ENCODE measurements at places on chromosomes 6 and 20. TPM values are rescaled to one million over a fixed set of nuclear protein-coding genes. Genes with fewer than 3 reads are reported as not detected.

Gene ZNF133
- total RNA-seq, result 6.1 TPM

Gene GPR63
- total RNA-seq, result 0.06 TPM

Gene CCN6
- not detected for total RNA-seq

Gene SLC24A3
- total RNA-seq, result 0.39 TPM

Gene C6orf15
- total RNA-seq, result not detected

Gene GNAS-AS1
- not detected for total RNA-seq

Gene TGM2
- total RNA-seq, result 940 TPM

Gene RSPH4A
- not detected for total RNA-seq

Gene SYNGAP1
- total RNA-seq, result 2.4 TPM

Gene MOG
- total RNA-seq, result not detected

DNA sequence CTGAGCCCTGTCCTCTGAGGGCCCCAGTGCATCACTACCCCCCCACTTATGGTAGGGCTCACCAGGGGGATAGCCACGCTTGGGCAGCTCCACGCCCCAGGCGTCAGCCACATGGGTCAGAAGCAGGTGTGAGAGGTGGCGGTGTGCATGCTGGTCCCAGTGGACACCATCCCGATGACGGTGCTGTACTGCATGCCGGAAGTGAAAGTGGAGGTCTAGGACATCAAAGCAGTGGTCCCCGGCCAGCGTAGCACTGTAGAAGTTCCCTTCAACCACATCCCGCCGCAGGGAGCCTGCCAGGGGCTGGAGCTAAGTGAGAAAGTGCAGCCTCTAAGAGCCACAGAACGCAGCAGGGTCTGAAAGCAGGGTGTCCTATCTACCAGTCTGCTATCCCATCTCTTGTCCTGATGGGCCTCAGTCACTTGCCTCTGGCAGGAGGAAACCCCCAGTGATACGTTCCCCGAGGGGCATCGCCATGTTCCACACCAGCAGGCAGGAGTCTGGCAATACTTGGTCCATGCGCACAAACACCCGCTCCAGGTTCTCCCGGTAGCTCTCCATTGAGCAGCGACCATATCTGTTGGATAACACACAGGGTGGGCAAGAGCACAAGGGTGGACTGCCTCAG, 2.2 kb downstream of the PCED1A start:
- no peak overlapping the region for H3K4me3 ChIP-seq
- no peaks in the 10 kb centered on the region for H3K36me3 ChIP-seq
- H3K27ac ChIP-seq, result no peak overlapping the region

GRCh38 chr6:35191889-35192288, 21.9 kb upstream of the SCUBE3 start:
- H3K4me3 ChIP-seq, result no peak overlapping the region
- no peak for DNase-seq
- H3K27ac ChIP-seq, result no peak overlapping the region
- H3K27me3 ChIP-seq, result no peaks in the 10 kb centered on the region

GRCh38 chr6:92893741-92894140, 525.6 kb downstream of the EPHA7 start:
- no peak overlapping the region for H3K27ac ChIP-seq
- H3K27me3 ChIP-seq, result no peaks in the 10 kb centered on the region
- no peaks in the 10 kb centered on the region for H3K4me1 ChIP-seq
- no peak for DNase-seq

GRCh38 chr6:168303982-168304751, 15.4 kb downstream of the DACT2 start:
- no peaks in the 10 kb centered on the region for H3K36me3 ChIP-seq
- H3K27me3 ChIP-seq, result no peaks in the 10 kb centered on the region

- DNase-seq, result no peak
- no peak overlapping the region for H3K27ac ChIP-seq
- no peaks in the 10 kb centered on the region for H3K4me1 ChIP-seq
- H3K36me3 ChIP-seq, result no peaks in the 10 kb centered on the region
- no peak overlapping the region for H3K4me3 ChIP-seq
These were observed 48.9 kb upstream of the SNAP25 start for GRCh38 chr20:10169752-10170151.

DNA sequence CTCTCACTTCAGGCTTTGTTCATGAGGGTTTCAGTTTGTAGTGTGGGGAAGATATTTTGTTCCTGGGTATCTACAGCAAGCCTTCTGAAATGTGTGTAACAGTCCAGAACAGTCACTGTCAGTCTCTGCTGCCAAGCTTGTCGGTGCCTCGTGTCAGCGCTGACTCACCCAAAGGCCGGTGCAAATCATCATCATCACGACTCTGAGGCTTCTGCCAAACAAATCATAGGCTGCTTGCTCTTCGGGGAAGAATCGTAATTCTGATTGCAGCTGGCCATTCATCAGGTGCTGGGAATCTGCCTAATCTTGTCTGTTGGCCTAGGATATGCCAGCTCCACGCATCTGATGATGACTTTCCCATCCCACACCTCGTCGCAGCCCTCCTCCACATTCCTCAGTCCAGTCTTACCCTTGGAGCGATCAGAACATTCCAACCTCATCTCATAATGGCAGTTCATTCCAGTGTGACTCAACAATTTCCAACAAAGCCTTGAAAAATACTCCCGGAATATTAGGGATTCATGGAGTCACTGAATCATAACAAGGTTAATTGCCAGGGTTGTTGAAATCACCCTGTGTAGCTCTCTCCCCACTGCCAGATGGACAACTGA, 40.9 kb downstream of the ALDH8A1 start:
- H3K27me3 ChIP-seq, result no peaks in the 10 kb centered on the region
- peak; percentile 58 for DNase-seq
- H3K4me1 ChIP-seq, result no peaks in the 10 kb centered on the region
- no peaks in the 10 kb centered on the region for H3K36me3 ChIP-seq
- H3K4me3 ChIP-seq, result no peak overlapping the region
- peak overlapping the region; percentile 29 for H3K27ac ChIP-seq

- H3K27ac ChIP-seq, result no peak overlapping the region
- DNase-seq, result peak; percentile 66
- no peaks in the 10 kb centered on the region for H3K4me1 ChIP-seq
These were observed 46.5 kb downstream of the ADTRP start for GRCh38 chr6:11732036-11732631.

DNA sequence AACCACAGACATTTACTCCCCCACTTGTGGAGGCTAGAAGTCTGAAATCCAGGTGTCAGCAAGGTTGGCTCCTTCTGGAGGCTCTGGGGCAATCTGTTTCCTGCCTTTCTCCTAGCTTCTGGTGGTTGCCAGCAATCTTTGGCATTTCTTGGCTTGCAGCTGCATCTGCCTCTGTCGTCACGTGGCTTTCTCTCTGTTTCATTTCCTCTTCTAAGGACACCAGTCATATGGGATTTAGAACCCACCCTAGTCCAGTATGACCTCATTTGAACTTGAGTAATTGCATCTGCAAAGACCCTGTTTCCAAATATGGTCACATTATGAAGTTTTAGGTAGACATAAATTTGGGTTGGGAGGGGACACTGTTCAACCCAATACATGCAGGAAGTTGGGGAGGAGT, 56.2 kb upstream of the EPB41L1 start:
- no peak overlapping the region for H3K4me3 ChIP-seq
- DNase-seq, result no peak

DNA sequence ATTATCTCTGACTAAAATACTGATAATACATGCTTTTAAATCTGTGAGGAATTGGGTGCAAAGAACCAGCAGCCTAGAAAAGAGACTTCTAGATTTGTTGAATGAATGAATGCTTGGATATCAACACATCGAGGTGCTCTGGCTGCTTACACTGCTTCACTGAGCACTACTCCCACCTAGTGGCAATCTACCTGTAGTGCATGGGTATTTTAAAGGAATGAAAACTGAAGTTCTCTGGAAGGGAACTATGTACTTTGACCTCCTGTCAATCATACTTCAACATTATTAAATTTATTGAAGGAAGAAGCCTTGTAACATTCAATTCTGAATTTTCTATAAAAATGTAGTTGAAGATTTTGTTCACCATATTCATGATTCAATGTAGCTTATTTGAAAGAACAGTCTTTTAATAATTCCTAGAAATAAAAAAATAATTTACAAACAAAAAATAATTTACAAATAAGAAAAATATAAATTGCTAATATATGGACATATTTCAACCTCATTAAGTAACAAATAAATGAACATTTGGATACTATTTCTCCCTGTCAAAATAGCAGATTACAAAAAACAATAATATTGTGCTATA, 111.2 kb upstream of the MMS22L start:
- H3K4me3 ChIP-seq, result no peak overlapping the region
- H3K27me3 ChIP-seq, result no peaks in the 10 kb centered on the region
- no peaks in the 10 kb centered on the region for H3K36me3 ChIP-seq
- no peak for DNase-seq
- H3K27ac ChIP-seq, result no peak overlapping the region

- no peak overlapping the region for H3K4me3 ChIP-seq
- no peaks in the 10 kb centered on the region for H3K36me3 ChIP-seq
- no peaks in the 10 kb centered on the region for H3K4me1 ChIP-seq
- no peak overlapping the region for H3K27ac ChIP-seq
These were observed 21.5 kb upstream of the MAS1L start for GRCh38 chr6:29509239-29509638.

DNA sequence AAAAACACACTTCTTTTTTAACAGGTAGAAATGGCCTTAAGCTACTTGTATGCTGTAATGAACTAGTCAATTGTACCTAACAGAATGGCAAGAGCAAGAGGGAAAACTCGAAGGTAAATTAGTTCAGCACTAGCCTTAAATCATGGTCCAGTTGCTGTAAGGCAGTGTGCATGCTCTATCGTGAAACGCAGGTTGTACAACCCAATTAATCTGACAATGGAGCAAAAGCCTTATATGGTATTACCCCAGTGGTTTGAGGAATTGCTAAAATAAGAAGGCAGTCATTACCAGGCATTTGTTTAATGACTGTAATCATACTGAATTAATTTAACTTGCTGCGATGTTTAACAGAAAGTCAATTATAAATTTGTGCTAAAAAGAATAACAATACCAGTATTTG, 69.3 kb upstream of the SOX4 start:
- H3K27ac ChIP-seq, result no peak overlapping the region
- H3K4me1 ChIP-seq, result no peaks in the 10 kb centered on the region
- no peak for DNase-seq
- no peak overlapping the region for H3K4me3 ChIP-seq
- H3K27me3 ChIP-seq, result no peaks in the 10 kb centered on the region

DNA sequence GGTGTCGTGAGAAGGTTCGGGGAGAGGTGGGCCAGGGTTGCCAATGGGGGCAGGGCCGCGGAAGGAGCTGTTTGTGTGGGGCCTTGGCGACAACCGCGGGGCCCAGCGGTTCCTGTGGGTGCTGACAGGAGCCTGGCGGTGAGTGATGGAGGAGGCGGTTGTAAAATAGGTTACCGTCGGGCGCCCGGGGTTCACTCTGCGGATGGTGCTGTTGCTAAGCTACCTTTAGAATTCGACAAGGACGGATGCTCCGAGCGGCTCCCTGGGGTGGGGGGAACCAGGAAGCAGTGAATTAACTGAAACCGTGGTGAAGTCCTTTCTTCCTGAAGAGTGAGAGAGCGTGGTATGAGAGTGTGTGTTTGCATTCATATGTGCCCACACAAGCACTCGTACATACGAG, 61.7 kb downstream of the CDH22 start:
- no peak overlapping the region for H3K4me3 ChIP-seq
- no peak for DNase-seq
- H3K27me3 ChIP-seq, result peaks cover 5% of the 10 kb centered on the region
- H3K27ac ChIP-seq, result no peak overlapping the region
- no peaks in the 10 kb centered on the region for H3K36me3 ChIP-seq

GRCh38 chr20:35883778-35884540, 70.3 kb downstream of the SCAND1 start:
- H3K36me3 ChIP-seq, result no peaks in the 10 kb centered on the region
- DNase-seq, result peak; percentile 61
- no peak overlapping the region for H3K27ac ChIP-seq

DNA sequence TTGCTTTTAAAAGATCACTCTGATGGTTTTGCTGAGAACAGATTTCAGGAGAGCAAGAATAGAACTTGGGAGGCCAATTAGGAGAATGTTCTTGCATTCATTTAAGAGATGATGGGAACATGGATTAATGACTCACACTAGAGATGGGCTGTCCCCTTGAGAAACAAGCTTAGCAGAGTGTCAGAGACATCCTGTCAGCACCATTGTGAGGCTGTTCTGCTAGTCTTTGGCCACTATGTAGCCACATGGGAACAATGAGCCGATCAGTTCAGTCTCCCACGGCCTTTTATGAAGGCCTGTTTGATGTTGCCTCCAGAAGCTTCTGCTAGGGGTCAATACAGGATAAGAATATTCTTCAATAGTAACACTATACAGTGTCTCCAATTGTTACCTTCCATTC, 113.0 kb upstream of the EYA4 start:
- DNase-seq, result no peak
- H3K4me1 ChIP-seq, result no peaks in the 10 kb centered on the region
- no peak overlapping the region for H3K4me3 ChIP-seq
- H3K27me3 ChIP-seq, result no peaks in the 10 kb centered on the region

DNA sequence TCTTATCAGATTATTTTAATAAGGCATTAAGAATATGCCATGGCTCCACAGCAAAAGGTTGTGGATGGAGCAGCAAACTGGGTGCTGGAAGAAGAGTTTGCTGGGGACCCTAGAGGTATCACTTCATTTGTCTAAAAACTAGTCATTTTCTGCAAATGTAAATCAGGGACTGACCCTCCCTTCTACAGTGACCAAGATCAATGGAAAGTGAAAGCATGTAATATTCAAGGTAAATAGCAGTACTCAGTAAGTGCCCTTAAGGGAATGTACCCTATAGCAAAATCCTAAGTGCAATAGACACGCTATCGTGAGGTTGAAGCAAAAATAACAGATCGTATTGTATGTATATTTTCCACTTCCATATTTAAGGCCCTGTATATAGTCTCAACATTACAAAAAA, 38.7 kb downstream of the TRDN start:
- no peak overlapping the region for H3K27ac ChIP-seq
- no peak overlapping the region for H3K4me3 ChIP-seq
- no peaks in the 10 kb centered on the region for H3K27me3 ChIP-seq
- H3K36me3 ChIP-seq, result no peaks in the 10 kb centered on the region

DNA sequence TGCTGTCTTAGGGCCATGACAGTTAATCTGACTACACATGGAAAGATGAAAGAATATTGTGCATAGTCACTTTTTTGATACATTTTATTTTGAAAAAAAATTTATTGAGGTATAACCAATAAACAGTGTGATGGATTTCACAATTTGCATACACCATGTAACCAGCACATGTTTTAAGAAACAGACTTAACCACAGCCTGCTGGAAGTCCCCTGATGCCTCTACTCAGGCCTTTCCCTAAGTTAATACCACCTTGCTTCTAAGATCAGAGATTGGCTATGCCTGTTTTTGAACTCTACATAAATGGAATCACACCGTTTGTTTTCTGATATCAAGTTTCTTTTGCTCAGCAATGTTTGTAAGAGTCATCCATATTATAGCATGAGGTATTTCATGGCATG, 136.3 kb downstream of the CFAP61 start:
- no peaks in the 10 kb centered on the region for H3K36me3 ChIP-seq
- H3K27ac ChIP-seq, result no peak overlapping the region
- DNase-seq, result no peak
- H3K4me1 ChIP-seq, result no peaks in the 10 kb centered on the region

- no peaks in the 10 kb centered on the region for H3K36me3 ChIP-seq
- peak overlapping the region; percentile 35 for H3K4me3 ChIP-seq
These were observed 27.3 kb downstream of the PKIG start for GRCh38 chr20:44609516-44610312.

- DNase-seq, result no peak
- H3K4me3 ChIP-seq, result no peak overlapping the region
- H3K4me1 ChIP-seq, result no peaks in the 10 kb centered on the region
- no peaks in the 10 kb centered on the region for H3K36me3 ChIP-seq
- H3K27me3 ChIP-seq, result no peaks in the 10 kb centered on the region
These were observed 8.5 kb upstream of the DDX27 start for GRCh38 chr20:49210757-49211110.

- no peaks in the 10 kb centered on the region for H3K36me3 ChIP-seq
- no peak overlapping the region for H3K4me3 ChIP-seq
- no peaks in the 10 kb centered on the region for H3K4me1 ChIP-seq
- peak overlapping the region; percentile 2 for H3K27ac ChIP-seq
- no peaks in the 10 kb centered on the region for H3K27me3 ChIP-seq
These were observed 80.8 kb downstream of the MKKS start for GRCh38 chr20:10352934-10353824.

Measured in right lobe of liver (tissue), 6 donors.